ENCODE measurements at places on chromosomes 11 and 22.
A peak's percentile ranks its signal among the peaks of the same experiment; 100 is the strongest.

DNA sequence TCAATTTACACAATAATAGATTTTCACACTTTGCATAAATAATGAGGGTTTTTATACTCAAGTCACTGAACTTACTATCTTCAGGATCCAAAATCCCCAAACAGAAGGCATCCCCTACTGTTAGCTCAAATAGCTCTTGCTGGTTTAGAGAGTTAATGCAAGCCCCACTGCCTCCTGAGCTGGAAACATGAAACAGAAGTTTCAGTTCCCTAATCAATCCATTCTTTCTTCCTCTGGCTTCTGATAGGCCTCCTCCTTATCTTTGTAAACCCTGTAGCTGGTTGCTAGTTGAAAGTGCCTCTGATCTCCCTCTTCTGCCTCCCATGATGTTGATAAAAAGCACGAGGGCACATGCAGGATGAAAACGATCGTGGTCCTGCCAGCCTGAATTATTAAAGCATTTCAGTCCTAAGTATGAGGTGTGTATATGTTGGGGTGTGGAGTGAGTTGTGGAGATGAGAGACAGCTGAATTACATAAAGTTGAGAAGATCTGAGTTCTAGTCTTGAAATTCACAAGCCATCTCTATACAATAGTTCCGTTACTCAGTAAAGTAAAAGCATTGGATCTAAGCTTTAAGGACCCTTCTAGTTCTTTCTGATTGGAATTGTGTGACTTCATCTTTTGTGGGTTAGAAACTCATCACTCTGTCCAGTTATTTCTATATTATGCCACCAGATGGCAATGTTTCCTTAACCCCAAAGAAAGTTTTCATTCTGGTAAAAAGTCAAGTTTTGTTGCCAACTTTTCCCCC is 35.0 kb upstream of the EHF start:
- no peak for DNase-seq

GRCh38 chr11:120773501-120774031 is 250.3 kb upstream of the TBCEL start:
- DNase-seq, result no peak

GRCh38 chr11:78651923-78652842 is 77.5 kb upstream of the NARS2 start:
- no peak for DNase-seq

DNA sequence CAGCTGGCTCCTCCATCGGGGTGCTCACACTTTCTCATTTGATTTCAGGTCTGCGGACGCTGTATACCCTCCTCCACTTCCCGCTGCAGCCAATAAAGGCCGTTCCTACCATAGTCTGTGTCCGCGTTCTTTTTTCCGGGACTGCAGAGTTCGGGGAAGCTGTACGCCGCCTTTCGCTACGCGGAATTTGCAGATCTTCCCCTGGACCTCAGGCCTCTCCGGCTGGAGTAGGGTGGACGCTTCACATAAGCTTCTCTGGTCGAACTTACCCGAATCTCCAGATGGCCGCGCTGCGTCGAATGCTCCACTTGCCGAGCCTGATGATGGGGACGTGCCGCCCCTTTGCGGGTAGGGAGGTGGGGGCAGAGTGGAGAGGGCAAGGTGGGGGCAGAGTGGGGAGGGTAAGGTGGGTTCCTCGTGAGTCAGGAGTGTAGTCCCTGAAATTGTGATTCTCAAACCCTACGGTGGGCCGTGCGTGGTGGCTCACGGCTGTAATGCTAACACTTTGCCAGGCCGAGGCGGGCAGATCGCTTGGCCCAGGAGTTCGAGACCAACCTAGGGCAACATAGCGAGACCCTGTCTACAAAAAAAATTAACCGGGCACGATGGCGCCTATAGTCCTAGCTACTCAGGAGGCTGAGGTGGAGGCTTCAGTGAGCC is 617 bp downstream of the CSKMT start:
- DNase-seq, result peak; percentile 54

GRCh38 chr11:62427630-62428233 is 8.9 kb downstream of the SCGB1A1 start:
- DNase-seq, result no peak

- peak; percentile 6 for DNase-seq
These were observed 17.4 kb upstream of the PRAME start for GRCh38 chr22:22576244-22576988.

- peak; percentile 63 for DNase-seq
These were observed 5.6 kb upstream of the SH3BP1 start for GRCh38 chr22:37633625-37634416.

GRCh38 chr11:114016986-114017385 is 42.1 kb downstream of the HTR3A start:
- no peak for DNase-seq

DNA sequence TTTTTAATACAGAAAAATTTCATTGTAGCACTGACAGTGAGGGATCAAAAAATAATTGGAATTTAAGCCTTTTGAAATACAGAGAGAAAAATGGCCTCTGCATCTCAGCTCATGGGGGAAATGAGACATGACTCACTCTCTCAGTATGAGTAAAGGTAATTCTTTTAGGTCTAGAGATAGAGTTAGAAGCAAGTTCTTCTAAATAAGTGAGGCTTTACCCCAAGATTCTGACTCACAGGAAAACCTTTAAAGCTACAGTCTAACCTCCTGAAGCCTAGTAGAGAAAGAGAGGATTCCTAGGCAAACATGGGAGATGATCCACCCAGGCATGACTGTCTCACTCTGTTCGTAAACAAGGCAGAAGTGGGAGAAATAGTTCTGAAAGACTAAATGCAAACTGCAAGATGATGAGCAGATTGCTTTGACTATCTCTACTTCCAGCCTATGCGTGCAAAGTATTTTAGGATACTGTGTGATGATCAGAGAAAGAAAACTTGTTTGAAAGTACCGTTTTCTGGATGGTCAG is 1003.3 kb upstream of the CCDC90B start:
- no peak for DNase-seq

DNA sequence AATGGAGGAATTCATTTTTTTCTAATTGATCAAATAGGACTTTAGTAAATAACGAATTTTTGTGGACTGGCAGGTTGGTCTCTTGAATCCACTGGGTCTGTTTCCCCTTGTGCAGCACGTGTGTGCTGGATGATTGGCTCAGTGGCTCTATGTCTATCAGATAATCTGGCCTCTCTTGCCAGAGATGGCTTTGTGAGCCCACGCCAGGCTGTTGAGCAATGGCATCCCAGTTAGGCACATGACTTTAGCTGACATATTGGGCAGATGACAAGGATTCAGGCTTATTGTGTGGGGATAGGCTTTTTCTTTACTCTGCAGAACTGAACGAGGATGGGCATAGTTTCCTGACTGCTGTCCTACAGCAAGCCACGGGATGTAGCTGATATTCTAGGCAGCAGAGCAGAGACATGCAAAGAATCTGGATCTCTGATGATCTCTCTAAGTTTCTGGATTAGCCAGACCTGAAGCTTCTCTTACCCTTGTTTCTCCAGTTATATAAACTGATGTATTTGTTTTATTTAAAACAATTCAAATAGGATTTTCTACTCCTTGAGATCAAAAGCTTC is 144.9 kb downstream of the ARHGAP42 start:
- no peak for DNase-seq

GRCh38 chr11:114442536-114442935 is 3.3 kb downstream of the REXO2 start:
- DNase-seq, result no peak

DNA sequence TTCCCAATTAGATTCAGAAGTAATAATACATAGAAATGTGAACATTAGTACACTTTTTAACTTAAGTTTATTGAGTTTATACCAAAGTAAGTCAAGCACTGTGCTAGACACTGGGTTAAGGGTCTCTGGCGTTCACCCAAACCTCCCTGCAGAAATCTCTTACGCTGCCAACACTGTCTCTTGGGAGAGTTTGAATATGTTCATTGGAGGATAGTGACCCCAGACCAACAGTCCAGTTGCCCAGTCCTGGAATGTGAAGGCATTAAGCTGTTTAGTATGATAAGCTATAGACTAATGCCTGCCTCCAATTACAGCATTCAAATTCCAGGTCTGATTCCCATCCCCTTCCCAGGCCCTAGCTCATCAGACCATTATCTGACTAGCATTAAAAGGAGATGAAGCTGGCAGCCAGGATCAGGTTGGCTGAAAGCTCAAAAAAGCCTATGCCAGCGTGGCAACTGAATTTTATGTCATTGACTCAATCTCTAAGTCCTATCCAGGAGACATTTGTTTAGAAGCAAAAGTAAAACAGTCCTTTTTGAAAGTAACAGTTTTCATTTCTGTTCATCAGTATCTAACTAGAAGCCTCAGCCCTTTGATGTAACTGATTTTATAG is 77.8 kb downstream of the SFI1 start:
- DNase-seq, result no peak

DNA sequence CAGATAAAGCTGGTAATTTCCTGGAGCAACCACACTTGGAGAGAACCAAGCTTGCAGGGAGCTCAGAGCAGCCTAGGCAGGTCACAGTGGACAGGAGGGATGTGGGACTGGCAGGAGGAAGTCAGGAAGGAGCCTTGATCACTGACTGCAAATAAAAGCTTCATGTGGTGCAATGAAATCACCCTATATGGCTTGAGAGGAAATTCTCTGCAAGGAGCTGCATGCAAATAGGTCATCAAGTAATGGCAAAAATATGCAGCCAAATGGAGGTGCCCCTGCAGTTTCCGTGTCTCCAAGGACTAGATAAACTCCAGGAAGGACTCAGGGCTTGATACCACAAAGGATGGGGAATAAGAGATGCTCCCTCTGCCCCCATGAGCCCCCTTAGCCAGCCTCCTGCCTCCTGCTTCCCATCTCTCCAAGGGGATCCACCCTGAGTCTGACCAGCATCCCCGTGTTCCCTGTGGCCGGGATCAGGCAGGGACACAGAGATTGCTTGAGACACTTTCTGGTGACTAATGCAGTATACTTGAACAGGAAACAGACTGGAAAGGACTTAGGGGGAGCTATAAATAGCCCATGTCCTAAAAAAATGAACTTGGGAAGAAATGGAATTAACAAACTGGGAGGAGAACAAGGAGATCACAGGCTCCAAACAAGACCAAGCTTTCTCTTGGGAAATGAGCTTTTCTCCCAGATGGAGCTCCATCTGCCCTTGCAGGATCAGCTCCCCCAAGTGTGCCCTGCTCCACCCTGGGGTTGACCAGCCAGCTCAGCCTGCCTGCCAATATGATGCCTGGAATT is 23.9 kb upstream of the MICAL2 start:
- DNase-seq, result no peak

DNA sequence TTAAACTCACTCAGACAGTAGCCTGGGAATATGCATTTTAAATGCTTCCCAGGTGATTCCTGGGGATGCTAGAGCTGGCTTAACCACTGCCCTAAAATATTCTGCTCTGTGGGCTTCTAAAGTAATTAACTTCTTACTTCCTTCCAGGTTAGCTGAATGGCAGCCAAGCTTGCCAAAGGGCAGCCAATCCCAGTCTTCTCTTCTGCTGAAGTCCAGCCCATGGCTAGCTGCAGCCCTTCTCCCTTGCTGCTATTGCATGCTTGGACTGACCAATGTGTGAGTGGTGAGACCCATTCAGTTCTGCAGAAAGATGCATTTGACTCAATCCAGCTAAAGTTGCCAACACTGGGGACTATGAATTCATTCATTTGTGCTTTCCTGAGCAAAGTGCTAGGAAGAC is 411.9 kb downstream of the SOX6 start:
- DNase-seq, result no peak

DNA sequence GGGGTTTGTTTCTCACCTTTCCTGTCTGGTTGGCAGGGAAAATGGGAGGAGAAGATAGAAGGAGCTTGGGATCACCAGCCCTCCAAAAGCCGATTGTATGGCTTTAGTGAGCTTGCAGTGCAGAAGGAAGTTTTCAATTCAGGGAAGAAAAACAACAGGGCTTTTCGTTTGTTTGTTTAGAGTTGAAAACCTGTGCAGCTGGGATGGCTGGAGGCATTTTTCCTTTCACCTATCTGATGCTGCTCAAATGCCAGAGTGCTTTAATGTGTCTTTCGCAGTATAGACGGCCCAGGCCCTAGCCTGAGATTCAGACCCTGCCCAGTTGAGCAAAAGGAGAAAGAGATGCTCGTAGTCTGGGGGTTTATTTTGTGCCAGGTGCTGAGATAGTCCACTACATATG is 87.9 kb downstream of the INSC start:
- no peak for DNase-seq

DNA sequence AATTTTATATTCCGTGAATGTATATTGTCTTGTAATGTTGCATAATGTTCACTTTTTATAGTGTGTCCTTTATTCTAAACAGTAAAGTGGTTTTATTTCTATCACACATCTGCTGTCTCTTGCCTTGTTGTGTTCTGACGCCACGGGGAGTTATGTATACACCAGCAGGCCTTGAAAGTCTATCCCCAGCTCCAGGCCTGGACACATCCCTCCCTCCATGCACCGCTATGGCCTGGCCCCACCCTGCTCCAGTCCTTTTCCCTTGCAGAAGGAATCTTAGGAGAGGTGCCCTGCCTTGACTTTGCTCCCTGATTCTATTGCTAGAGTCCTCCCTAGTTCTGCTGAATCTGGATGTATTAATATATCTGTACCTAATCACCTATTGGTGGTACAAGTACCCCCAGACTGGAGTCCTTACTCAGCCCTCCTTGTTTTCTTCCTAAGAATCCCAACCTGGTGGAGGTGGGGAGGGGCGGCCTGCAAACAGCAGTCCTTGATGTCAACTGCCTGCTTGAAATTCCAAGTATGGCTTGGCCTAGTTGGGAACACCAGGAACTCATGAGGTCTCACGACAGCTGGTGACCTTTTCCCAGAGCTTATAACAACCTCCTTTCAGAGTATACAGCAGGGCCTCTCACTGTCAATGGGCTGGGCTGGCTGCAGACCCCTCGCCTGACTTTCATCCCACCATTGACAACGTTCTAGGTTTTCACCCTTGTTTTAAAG is 61.6 kb downstream of the TIMP3 start:
- DNase-seq, result no peak

- no peak for DNase-seq
These were observed 107.3 kb downstream of the XKR3 start for GRCh38 chr22:16717699-16718558.

- no peak for DNase-seq
These were observed 2.1 kb downstream of the ADAMTS8 start for GRCh38 chr11:130426223-130426836.

GRCh38 chr11:111730871-111731591 is 35.2 kb downstream of the PPP2R1B start:
- DNase-seq, result no peak

GRCh38 chr11:6127881-6128280 is 20.4 kb downstream of the OR56B4 start:
- DNase-seq, result no peak

- no peak for DNase-seq
These were observed 133.2 kb upstream of the TEAD1 start for GRCh38 chr11:12540913-12541582.

DNA sequence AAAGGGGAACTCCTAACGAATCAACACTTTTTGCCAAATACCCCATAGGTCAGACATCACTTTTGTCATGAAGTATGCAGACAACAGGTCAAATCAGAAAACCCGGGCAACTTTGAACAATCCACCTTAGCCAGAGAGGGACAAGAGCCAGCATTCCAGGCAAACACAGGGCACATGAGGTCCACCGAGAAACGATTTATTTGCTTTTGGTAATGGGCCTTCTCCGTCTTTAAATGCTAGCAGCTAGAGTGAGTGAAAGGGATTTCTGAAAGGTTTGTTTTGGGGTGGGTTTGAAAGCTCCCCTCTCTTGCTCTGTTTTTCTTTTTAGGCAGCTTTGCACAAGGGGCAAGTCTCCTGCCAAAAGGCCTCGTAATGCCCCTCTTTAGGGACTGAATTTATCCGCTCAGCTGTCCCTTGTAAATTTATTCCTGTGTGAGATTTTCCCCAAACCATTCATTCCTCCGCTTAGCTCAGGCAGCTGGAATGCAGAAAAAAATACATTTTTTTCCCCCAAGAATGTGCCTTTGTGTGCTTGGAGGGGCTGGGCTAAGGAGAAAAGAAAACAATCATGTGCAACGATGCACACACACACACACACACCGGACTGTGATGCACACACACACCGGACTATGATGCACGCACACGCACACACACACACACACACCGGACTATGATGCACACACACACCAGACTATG is 196.9 kb downstream of the SNX19 start:
- no peak for DNase-seq

Data from bone marrow (tissue), 2 donors.